ENCODE measurements at places on chromosomes 4 and X.

GRCh38 chr4:118939169-118939783 is 50.6 kb downstream of the SYNPO2 start:
- no peak for DNase-seq

DNA sequence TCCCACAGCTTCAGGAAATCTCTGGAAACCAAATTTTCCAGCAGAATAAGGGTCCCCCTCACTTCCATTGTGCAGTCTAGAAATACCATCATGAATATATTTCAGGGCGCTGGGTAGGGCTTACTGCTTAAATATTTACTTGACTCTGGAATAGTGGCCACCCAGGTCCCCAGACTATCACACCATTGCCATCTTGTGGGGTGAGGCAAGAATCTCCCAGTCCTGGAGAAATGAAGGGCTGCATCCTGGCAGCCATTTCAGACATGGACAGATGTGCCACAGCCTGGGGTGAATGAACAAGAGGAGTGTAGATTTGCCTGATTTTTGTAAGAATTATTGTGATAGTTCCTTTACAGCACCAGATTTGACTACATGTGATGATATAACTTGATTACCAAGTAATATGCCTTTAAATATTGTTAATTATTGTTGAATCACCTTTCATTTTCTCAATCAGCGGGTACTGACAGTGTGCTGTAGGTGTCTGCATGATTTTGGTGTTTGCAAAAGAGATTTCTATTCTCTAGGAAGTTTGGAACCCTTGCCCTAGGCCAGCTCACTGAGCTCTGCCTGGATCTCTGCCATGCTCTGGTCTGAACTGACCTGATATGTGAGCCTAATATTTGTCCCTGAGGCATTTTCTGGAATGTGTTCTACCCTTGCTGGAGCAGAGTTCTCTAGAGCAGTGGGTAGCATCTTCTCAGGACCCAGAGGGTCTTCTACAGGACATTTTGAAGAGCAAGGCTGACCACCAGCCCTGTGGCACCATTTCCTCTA is 183.4 kb downstream of the KIT start:
- no peak for DNase-seq

- DNase-seq: no peak
Measured at GRCh38 chr4:5589495-5589894, 118.9 kb downstream of the EVC2 start.

GRCh38 chrX:120087289-120088017 is 10.0 kb upstream of the RHOXF2B start:
- no peak for DNase-seq

- DNase-seq: peak; percentile 93
Measured at GRCh38 chr4:39365830-39366771, at the start of gene RFC1. RFC1 (minus strand) TSS chr4:39366362; CDS start chr4:39366241, 121 bp downstream.

DNA sequence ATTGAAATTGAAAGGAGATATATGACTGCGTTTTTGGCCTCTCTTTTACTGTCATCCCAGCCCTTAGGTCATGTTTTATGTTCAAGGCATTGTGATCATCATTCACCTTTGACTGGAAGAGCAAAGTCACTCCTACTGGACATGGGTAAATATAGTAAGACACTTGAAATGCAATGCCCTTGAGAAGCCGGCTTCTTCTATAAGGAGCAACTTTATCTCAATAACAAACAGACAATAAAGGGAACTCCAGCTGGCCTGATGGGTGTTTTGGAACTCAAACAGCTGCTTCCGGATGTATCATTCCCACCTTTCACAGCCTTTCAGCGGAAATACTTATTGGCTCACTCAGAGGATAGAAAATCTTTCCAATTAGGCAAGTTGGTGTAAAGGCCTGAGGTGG is 65.1 kb upstream of the C4orf54 start:
- DNase-seq: no peak

- no peak for DNase-seq
Measured at GRCh38 chr4:3702561-3703221, 63.5 kb upstream of the ADRA2C start.

- DNase-seq: no peak
Measured at GRCh38 chr4:151603377-151603776, 157.4 kb downstream of the GATB start.

GRCh38 chrX:70033348-70034051 is 16.2 kb downstream of the AWAT2 start:
- no peak for DNase-seq

GRCh38 chr4:154389148-154389547 is 102.5 kb downstream of the DCHS2 start:
- no peak for DNase-seq

GRCh38 chr4:155626561-155626960 is 40.1 kb upstream of the GUCY1A1 start:
- DNase-seq: no peak
